ENCODE measurements at places on chromosomes 2 and 18.

DNA sequence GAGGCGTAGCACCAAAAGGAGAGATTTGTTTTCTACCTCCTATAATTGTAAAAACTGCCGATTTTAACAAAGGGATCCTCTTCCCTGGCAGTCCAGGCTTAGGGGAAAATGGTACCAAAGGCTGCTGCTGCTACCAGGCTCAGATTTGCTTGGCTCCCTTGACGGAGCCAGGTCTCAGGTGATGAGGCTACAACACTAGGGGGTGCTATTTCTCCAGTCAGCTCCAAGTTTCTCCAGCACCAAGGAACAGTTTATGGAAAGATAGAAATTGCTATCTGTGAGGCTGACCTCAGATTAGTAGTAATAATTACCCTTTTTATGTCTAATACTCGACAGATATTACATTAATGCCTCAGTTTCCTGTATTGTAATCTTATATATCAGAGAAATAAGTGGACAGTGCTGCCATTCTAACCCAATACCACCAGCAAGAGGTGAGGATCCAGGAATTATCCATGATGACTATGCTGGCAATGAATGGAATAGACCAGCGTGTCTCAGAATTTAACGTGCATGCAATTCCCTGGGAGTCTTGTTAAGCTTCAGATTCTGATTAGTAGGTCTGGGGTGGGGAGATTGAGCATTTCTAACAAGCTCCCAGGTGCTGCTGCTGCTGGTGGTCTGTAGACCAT, 111.3 kb downstream of the ESCO1 start:
- no peak for DNase-seq

- no peak for DNase-seq
Observed at GRCh38 chr2:230944123-230944653, 19.1 kb upstream of the GPR55 start.

- no peak for DNase-seq
Observed at GRCh38 chr18:54776282-54776977, 51.8 kb upstream of the RAB27B start.

DNA sequence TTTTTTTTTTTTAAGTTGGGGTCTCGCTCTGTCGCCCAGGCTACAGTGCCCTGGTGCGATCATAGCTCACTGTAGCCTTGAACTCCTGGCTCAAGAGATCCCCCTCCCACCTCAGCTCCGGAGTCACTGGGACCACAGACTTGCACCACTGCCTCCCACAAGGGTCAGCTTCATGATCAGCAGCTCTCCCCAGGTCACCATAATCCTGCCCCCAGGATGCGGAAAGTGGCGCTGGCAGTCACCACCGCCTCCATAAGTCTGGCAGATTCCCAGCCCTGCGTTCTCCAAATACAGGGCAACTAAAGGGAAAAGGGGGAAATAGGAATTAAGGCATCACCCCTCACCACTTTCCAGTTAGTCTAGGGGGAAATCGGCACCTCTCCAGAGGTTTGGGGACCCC, 5.2 kb upstream of the ARID5A start:
- no peak for DNase-seq

GRCh38 chr2:132267105-132267497, 105.3 kb upstream of the ANKRD30BL start:
- no peak for DNase-seq

Data from NCI-H187 (cell line).